Activated naive CD4-positive, alpha-beta T cell (primary cell): ENCODE measurements at places on chromosomes 5 and 9.

DNA sequence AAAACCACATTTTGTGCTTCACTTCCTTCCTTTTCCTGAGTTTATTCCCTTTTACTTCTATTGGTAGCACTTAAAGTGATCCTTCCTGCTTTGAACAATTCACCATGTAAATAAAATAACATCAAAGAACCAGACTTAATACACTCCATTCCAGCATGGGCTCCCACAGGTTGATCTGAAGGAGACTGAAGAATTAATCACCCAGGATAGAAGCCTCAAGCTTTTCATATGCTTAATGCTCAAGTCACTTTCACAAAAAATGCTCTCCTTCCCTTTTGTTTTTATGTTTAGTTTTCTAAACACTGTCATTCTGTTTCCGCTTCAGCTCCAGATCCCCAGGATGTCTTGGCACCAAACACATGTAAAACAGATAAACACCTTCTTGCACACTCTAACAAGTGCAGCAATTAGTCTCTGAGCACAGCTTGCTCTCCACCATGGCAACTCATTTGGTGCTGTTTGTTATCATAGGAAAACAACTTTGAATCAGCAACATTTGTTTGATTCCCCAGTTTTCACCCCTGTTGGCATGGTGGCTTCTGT lies 37.0 kb downstream of the DMRTA1 start:
- no peak for DNase-seq

- DNase-seq, result no peak
These were observed 10.5 kb upstream of the MYORG start for GRCh38 chr9:34387239-34387638.

DNA sequence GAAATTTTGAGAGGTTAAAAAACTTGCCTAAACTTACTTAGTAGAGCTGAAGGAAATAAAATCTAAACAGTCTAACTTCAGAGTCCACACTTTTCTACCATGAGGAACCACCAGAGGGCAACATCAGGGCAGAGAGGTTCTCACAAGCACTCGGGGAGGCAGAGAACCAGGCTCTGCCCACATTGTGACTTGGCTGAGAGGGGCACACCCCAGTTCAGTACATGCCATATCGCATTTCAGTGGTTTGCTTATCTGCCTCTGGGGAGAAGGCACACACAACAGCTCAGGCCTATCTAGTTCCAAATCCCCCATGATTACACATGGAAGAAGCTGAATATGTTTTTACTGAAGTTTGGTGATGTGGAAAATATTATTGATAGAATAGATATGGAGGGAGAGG lies 49.2 kb downstream of the EQTN start:
- DNase-seq, result no peak

GRCh38 chr5:27479859-27480258 lies 441.5 kb upstream of the CDH9 start:
- DNase-seq, result no peak

DNA sequence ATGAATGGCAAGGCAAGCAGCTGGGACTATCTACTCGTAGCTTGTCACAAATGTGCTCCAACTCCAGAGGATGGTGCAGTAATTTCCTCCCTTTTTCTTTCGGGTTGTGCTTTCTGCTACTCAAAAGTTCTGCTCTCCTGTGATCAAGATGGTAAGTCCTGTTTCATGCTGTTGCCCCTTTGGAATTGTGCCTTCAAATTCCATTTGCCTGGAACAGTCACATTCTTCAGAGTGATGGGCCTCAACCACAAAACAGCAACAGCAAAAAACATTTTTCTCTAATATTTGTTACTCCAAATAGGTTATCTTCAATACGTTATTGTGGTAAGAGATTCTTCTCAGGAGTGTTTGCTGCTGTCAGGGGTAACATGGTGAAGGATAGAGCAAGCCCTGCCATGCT lies 209.3 kb downstream of the PALM2AKAP2 start:
- no peak for DNase-seq

DNA sequence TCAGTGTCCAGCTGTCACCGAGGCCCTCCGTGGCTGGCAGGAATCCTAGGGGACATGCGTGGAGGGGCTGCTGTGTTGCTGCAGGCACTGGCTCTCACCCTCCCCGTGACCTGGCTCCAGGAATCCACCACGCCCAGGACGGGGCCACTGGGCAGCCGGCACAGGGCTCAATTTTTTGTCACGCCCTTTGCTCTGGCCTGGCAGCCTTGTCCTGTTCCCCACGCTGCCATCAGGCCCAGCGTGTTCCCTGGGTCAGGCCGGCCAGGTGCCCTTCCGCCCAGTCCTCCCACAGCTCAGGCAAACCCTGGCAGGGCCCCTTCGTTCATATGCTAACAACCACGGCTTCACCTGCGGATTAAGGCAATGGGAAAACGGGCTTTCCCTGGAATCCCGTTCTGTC lies 37.3 kb downstream of the PROP1 start:
- DNase-seq, result no peak

- no peak for DNase-seq
These were observed 118.7 kb downstream of the AUH start for GRCh38 chr9:91243029-91243428.

DNA sequence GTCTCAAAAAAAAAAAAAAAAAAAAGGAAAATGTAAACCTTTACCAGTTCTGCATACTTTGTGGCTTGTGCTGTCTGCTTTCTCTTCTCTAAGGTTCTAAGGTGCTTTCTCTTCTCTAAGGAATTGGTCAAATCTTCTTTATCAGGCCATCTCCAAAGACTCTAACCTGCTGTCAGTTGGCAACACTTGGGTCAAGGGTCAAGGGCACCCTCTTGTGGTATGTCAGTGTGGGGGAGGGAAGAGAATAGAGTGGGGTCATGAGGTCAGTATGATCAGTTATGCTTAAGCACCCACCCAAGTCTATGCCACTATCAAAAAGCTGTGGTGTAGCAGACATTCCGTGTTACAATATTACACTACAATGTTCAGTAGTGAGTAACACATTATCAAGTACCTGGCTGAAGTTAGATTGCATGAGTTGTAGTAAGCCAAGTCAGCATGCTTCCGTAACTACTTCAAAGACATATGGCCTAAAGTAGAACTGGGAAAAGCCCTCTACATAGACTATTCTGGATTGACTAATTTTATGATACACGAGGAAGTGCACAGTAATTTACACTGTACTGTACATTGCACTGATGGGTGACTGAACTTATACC lies 25.0 kb upstream of the CCL28 start:
- no peak for DNase-seq

- peak; percentile 5 for DNase-seq
These were observed 41.2 kb upstream of the VCAN start for GRCh38 chr5:83430130-83431010.

DNA sequence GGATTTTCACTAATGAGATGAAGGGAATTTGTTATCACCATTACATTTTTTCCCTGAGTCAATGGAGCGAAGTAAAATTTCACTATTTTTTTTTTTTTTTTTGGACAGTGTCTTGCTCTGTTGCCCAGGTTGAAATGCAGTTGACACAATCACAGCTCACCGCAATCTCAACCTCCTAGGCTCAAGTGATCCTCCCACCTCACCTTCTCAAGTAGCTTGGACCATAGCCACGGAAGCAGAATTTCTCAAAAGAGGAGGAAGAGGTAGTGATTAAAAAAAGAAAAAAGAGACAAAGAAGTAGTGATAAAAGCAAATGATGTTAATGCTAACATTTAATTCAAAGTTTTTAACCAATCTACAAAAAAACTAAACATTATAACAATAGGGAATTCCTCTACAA lies 29.8 kb downstream of the ELP1 start:
- no peak for DNase-seq

DNA sequence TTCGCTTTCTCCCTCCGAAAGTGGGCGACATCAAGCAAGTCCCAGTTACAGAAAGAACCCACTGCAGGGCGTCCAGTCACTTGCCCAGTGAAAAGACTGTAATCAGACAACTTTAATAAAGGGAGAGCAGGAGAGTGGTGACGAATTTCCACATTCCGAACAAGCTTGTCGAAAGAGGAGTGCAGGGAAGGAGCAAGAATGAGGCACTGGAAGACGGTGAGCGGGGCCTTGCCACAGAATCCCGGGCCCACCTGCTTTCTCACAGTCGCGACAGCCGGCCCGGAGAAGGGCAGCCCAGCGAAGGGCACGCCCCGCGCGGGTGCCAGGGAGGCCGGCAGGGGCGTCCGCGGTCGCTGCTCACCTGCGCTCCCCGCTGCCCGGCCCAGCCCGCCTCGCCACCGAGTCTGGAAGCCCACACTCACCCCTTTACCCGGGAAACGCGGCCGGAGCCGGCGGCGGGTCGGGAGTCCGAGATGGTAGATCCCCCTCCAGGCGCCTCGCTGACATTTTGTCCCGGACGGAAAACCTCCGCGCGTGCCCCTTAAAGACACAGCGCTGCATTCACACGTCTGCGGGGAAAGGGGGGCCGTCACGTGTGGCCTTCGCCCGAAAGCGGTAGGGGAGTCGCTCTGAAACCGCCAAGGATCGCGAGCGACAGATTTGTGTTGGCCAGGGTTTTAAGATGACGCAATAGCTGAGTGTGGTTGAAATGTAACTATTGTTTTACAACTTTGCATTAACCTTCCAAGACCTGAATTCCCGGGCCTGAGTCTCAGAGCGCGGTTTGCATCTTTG lies at the start of gene ZBED3:
Gene ZBED3, minus strand, starts transcription at position 597 of the 795 bp plus-strand sequence. CDS start 9,407 bp downstream, outside the sequence.
- DNase-seq, result peak; percentile 4

- no peak for DNase-seq
These were observed 26.9 kb upstream of the ADAM19 start for GRCh38 chr5:157602505-157602904.

DNA sequence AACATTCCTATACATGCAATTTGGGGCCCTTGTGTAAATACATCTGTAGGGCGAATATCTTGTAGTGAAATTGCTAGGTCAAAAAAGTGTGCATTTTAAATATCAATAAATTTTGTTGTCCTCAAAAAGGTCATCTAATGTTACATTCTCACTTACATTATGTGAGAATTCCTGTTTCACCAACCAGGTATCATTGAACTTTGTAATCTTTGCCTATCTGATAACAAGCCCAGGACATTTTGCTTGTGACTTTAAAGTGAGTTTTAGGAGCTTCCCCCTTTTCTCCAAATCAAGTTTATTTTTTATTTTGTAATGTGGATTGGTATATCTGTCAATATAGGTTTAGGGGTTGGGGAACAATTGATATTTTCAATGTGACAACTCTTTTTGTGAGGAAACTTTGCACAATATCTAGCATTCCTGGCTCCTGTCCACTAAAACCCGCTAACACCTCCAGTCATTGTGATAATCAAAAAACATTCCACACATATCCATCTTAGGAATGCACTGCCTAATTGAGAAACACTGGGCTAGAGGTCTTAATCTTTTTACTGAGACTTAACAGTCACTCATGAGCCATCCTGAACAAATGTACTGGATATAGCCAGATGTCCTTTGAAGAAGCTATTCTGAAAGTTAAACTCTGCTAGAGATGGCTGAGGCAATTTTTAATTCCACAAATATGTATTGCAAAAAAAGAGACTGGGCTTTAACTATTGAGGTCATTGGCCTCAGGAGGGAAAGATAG lies 72.5 kb upstream of the SLC1A1 start:
- no peak for DNase-seq

GRCh38 chr9:134458207-134459108 lies 132.2 kb downstream of the RXRA start:
- no peak for DNase-seq

GRCh38 chr5:34460496-34460895 lies 195.6 kb upstream of the RAI14 start:
- no peak for DNase-seq

- no peak for DNase-seq
These were observed 380.5 kb downstream of the TMEM161B start for GRCh38 chr5:87888139-87888538.

- no peak for DNase-seq
These were observed 10.1 kb upstream of the SEMA5A start for GRCh38 chr5:9555961-9556360.

DNA sequence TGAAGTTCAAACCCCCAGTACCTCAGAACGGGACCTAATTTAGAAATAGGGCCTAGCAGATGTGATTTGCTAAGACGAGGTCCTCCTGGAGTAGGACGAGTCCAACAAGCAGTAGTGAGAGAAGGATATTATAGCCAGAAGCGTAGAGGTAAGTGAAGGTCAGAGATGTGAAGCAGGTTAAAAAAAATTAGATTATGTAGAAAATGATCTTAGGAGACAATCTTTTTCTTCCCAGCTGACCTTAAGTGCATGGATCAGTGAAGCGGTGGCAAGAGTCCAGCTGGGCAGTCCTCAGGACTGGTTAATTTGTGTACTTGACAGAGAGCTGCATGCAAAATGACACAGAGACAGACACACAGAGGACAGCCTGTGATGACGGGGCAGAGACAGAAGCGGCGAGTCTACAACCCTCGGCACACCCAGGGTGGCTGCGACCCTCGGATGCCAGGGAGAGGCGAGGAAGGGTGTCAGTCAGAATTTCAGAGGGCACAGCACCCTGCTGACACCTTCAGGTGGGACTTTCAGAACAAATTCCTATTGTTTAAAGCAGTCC lies 131.4 kb upstream of the IRX4 start:
- DNase-seq, result no peak

GRCh38 chr9:3285365-3286161 lies 240.2 kb downstream of the RFX3 start:
- no peak for DNase-seq

DNA sequence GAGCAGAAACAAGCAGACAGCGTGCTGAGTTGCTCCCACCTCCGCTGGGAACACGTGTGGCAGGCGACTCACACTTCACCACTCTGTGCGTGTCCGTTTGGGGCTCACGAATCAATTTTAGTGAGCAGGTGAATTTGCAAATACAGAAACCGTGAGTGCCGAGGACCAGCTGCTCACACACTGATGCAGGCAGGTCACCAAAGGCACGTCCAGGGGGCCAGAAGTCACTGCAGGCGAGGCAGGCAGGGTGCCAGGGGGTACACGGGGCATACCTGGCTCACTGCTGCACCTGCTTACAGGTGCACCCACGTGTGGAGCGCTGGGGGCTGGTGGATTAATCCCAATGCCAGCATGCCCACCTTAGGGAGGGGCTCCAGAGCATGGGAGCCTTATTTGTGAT lies 68.8 kb downstream of the ZNF354C start:
- no peak for DNase-seq

GRCh38 chr5:135934939-135935338 lies 19.8 kb downstream of the LECT2 start:
- no peak for DNase-seq

DNA sequence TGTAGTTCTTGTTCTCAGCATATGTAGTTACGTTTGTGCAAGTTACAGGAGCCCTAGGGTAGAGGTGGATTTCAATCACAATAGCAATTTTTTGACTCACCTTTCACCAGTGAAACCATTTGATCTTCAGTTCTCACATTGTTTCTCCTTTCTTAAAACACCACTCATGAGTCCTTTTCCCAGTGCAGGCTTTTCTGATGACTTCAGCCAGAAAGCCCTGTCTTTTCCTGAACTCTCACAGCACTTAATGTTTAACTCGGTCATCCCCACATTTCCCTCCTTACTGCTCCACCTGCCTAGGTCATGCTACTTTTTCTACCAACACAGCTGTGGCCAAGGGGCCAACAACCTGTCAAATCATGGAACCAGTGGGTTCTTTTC lies 37.9 kb downstream of the ARHGEF28 start:
- DNase-seq, result no peak

DNA sequence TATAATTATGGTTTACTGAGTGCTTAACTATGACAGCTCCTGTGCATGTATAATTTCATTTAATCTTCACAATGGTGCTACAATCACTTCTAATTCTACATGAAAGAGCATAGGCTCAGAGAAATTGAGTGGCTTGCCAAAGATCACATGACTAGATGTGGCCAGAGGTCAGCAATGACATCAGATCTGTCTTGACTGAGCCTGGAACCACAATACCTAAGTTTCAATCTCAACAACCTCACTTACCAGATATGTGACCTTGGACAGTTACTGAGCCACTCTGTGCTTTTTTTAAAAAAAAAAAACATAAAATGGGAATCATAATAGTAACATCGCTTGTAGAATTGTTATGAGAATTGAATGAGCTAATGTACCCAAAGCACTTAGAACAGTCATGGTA lies 130.7 kb downstream of the TRIM32 start:
- no peak for DNase-seq

GRCh38 chr9:130785940-130786508 lies 49.0 kb upstream of the ABL1 start:
- DNase-seq, result no peak
